Bone marrow (tissue), 2 donors: ENCODE measurements at places on chromosomes 1 and 21.

GRCh38 chr1:85623061-85623471 is 42.5 kb downstream of the CCN1 start:
- no peak for DNase-seq

- no peak for DNase-seq
Measured at GRCh38 chr1:36503733-36504132, 21.0 kb upstream of the CSF3R start.

DNA sequence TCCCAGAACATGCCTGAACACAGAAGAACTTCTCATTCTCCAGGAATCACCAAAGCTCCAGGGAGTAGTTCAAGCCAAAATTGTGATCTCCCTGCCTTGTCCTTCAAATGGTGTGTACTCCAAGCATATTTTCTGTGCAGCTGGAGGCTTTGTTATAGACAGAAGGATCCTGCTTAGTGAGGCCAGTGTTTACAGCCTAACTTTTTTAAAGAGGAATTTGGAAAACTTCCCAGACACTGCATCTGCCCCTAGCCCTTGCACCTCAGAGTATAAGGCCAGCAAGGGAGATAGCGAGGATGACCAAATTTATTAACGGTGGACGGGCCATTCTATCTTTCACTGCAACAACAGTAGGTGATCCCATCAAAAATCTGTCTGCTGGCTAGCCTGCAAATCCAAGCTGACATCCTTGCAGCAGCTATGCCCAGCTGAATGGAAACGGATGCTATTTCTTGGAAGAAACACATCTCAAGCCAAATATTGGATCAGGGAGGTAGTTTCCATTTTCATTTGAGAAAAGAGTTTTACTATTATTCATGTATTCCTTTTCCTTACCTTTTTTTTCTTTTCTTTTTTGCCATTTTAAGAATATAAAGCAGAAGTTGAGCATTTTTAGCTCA is 249.8 kb downstream of the USH2A start:
- no peak for DNase-seq

DNA sequence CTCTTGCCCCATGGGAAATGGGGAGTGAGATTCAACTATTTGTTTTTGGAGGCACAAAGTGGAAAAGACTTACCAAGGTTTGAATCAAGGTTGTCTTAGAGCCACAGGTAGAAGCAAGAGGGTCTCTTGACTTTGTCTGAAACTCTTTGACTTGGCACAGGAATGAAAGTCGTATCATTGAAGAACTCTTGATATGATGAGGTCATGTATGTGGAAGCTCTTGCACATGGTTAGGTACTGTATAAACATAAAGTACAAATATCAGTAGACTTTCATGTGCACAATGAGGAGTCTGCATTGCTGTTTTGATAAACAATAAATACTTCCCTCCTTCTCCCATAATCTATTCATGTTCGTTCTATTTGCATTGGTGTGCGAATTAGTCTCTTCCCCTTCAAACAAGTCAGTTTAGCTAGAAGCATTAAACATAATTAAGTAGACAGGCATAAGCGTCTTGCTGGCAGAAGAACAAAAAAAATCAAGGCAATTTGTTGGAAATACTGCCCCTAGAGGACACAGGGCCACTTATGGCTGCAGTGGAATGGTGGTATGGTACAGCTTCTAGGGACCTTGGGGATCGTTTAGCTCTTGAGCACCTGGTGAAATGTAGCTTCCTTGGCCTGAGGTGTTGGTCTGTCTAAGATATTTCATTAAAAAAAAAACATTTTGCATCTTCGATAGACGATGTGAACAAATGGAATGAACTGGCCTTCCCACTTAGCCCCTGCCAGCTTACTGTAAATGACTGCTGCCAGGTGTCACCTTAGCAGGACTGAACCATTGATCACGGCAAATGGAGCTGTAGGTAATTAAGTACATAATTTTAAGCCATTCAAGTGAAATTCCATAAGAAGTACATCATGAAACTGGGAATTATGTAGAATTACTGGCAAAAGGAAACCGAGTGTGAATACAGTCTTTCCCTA is 218.0 kb upstream of the GALNT2 start:
- DNase-seq = no peak

DNA sequence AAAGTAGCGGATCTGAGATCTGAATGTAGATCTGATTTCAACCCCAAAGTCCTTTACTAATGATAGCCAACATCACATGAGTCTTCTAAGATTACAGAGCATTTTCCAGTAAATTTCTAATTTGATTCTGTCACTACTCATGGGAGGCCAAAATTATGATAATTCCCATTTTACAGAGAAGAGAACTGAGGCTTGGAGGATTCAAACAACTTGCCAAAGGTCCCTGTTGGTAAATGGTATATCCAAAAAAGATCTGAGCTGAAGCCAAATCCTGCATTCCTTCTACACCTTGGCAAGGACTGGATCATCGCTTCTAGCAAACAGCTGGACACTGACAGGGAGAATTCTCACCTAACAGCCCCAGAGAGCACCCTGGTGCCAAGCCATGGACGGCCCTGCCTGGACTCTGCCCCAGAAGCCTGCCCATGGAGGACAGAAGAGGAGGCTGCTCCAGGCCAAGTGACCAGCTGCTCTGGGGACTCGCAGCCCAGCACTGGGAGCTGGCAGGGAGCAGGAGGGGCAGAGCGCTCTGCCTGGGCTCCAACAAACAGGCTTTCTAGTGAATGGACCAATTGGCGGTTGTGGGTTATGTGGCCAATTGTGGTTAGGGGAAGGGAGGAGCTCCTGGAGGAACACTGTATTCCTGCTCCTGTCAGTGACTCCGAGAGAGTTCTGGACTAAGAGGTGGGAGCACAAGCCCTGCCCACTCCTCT is 6.4 kb upstream of the CSF1 start:
- no peak for DNase-seq

- no peak for DNase-seq
Measured at GRCh38 chr1:200988693-200989092, 34.8 kb downstream of the KIF21B start.

DNA sequence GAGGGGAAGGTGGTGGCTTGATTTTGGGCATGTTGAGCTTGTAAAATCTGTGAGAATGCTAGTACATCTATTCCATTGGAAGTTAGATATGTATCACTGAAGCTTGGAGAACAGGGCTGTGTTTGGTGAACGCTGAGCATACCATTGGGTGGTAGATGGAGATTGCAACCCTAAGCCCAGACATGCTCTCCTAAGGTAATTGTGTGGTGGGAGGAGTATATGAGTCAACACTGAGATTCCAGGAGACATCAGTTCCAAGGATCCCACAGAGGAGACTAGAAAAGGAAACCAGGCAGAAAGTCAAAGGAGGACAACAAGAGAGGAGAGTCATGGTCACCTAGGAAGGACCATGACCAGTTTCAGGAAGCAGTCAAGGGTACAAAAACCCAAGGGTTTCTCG is 60.4 kb downstream of the KIF21B start:
- DNase-seq = no peak

DNA sequence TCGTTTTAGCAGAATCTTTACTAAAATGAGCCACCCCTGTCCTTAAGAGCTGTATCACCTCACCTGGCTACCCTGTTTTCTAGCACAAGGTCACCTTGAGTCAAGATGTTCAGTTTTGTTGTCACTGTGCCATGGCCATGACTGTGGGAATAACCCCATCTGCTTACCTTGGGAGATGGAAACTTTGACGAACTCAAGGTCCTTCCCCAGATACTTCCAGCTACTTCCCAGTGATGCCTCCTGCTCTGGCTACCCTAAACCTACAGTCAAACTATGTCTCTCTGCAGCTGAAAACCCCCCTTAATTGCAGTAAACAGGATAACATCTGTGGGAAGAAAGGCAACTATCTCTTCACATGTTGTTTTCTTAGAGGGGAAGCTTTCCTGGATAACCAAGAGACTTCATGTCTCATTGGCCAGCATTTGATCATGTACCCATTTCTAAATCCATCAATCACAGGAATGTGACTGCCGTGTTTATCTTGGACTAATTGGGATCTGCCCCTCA is 89.5 kb upstream of the C1orf21 start:
- no peak for DNase-seq

DNA sequence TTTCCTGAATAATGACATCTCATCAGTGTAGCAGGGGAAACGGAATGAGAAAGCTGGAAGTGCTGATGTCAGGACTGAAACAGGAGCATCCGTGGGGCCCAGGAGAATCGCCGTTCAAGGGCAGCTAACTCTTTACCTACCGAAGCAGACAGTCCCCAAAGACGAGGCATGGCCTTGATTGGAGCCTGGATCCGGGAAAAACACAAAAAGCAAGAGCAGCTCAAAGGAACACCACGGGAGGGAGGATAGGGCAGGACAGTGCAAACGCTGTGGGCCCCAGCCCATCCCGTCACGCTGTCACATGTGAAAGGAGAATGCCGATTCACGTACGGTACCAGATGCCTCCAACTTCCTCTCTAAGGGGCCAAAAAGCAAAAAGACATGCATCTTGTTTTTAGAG is 34.9 kb downstream of the WNT9A start:
- no peak for DNase-seq

GRCh38 chr1:181204530-181204929 is 116.0 kb downstream of the IER5 start:
- DNase-seq = no peak

- no peak for DNase-seq
Measured at GRCh38 chr1:226108935-226109828, 46.7 kb downstream of the H3-3A start.
